Stomach (tissue), 19 donors: ENCODE measurements at places on chromosomes 12 and 14.
A peak's percentile ranks its signal among the peaks of the same experiment; 100 is the strongest.

- no peak for DNase-seq
Measured at GRCh38 chr14:23259426-23259825, 21.7 kb downstream of the RNF212B start.

DNA sequence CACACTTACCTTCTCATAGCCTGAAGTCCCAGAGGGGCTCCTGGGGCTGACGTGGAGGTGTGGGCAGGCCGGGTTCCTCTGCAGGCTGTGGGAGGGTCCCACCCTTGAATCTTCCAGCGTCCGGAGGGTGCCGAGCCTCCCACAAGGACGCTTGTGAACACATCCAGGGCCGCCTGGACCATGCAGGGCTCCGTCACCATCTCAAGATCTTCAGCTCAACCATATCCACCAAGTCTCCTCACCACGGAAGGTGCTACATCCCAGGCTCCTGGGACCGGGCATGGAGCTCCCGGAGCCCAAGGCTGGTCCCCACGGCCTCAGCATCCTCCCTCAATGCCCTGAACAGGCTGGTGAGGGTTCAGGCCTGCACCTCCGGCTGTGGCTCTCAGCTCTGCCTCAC, 10.7 kb upstream of the FBRSL1 start:
- DNase-seq: no peak

DNA sequence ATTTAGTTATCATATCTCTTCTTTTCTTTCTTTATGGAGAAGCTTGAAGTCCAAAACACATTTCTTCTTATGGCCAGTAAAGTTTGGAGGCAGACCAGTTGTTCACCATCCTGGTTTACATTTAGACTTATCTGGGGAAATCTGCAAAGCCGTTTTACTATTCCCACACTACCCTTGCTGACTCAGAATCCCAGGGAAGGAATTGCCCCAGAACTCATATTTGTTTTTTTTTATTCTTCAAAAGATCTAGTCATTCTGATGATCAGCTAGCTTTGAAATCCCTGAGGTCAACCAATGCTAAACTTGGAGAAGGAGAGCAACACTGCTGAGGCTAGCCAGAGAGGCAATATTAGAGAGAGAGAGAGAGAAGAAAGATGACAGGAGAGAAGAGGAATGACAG, 12.3 kb upstream of the LMO3 start:
- DNase-seq: no peak

- DNase-seq: peak; percentile 65
Measured at GRCh38 chr14:74913986-74914573, 9.0 kb downstream of the RPS6KL1 start.

DNA sequence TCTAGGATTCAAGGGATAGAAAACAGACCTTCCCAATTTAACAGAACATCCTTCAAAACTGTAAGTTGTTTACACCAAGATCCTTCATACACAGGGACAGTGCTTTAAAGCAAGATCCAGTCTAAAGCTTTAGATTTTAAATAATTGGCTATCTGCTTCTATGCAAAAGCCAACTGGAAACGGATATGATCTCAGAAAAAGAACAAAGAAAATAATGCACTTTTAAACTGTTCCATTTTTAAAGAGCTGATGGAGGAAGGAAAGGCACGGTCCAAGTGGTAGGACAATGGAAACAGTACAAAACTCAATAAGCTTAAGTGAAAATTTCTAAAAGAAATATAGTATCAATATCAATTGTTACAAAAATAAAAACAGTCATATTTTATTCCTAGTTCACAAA, 27.7 kb downstream of the LRP6 start:
- no peak for DNase-seq

- DNase-seq: no peak
Measured at GRCh38 chr14:77926942-77927341, 127.0 kb downstream of the ADCK1 start.

GRCh38 chr12:53492188-53492587, 7.1 kb downstream of the MAP3K12 start:
- peak; percentile 42 for DNase-seq

DNA sequence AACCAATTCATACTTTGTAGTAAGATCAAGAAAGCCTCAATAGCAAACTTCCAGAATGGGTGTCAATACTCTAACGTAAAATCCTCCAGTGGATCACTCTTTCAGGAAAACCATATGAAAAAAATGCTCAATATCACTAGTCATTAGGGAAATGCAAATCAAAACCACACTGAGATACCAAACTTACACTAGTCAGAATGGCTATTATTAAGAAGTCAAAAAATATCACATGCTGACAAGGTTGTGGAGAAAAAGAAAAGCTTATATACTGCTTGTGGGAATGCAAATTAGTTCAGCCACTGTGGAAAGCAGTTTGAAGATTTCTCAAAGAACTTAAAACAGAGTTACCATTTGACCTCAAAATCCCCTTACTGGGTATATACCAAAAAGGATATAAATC, 49.5 kb upstream of the ATXN7L3B start:
- DNase-seq: no peak

DNA sequence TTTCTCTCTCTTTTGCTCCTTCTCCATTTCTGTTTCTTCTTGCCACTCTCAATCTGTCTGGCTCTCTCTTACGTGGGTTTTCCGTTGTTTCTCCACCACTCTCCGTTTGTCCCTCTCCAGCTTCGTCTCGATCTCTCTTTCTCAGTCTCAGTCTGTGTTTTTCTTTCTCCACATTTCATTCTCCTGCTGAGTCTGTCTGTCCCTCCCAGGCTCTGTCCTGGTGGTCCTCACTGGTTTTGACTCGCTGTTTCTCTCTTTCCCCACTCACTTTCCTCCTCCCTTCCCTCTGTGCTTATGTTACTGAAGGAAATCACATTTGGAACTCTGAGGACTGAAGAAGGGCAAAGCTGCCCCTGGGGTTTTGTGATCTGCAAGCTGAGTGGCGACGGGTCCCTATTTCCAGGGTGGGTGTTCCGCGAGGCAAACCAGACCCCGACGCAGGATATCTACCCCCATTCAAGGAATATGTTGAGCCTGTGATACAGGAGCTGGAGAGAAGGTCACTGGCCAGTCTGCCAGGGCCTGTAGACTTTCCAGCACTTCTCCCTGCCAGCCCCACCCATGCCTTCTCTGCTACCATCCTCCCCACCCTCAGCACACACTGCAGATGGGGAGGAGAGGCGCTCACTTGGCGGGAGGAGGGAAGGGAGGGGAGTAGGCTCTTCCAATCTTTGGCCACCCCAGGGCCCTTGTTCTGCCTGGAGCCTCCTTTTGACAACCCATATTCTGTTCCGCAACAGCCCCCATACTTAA, 102.7 kb upstream of the MAP1LC3B2 start:
- DNase-seq: peak; percentile 40

GRCh38 chr12:6326316-6327228, 15.3 kb downstream of the TNFRSF1A start:
- peak; percentile 46 for DNase-seq

GRCh38 chr12:4448371-4448940, 2.8 kb upstream of the FGF6 start:
- no peak for DNase-seq

- DNase-seq: no peak
Measured at GRCh38 chr14:55333711-55334485, 62.7 kb downstream of the FBXO34 start.

- DNase-seq: no peak
Measured at GRCh38 chr14:52052288-52052943, 16.4 kb downstream of the NID2 start.

DNA sequence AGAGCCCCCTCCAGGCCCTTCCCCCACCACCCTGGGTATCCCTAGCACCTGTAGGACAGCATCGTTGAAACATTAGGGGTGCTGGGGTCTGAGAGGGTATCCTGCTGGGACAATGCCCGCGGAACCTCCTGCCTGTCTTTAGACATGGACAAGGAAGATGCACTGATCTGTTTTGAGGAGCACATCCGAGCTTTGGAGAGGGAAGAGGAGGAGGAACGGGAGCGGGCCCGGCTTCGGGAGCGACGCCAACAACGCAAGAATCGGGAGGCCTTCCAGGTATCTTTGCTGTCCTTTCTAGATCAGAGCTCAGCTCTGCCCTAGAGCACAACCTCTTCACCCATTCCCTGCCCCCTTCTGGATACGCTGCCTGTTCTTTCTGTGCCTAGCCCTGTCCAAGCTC, 13.2 kb downstream of the PRPF40B start:
- no peak for DNase-seq

DNA sequence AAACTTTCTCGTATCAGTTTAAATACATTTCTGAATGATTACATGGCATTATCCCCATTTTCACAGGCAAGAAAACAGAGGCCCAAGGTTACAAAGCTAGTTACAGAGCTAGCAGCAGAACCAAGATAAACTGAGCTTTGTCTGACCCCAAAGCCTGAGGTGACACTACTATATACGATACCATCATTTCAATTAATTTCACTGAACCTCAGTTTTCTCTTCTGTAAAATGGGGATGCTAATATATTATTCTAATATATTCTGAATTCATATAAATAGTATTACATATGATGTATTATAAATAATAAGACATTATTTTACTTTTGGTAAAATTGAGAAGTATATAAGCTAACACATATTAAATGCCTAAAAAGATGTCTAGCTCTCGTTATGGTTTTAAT, 143.3 kb downstream of the NRXN3 start:
- DNase-seq: no peak

DNA sequence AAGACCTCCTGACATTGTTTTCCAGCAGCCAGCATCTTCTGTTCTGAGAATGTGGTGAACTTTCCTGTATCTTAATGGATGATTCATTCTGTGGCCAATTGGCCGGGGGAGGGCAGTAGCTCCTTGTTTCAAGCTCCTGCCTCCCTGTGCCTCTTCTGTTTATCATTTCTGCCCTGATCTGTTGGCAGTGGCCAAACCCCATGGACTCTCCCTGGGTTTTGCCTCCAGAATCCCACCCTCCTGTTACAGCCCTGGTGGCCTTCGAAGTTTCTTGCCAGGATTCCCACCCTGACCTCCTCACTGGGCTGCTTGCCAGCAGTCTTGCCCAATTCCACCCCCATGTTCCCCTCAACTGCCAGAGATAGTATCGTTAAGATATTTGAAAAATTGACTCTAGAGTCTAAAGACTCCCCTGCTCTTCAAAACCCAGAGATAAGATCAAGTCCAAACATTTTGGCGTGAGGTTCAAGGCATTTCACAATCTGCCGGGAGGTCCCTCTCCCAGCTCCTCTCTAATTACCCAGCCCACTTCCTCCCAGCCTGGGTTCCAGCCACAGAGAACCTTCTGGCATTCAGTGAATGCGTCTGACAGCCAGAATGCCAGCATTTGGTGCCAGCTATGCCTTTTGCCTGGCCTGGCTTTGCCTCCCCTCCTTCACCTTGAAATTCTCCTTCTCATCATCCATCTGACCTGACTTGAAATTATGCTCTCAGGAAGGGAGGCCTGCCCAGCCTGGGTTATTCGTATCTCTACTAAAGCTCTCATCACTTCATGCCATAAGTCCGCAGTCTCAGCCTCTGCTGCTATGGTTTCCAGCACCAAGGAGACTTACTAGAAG, 37.7 kb upstream of the TXNRD1 start:
- peak; percentile 38 for DNase-seq

DNA sequence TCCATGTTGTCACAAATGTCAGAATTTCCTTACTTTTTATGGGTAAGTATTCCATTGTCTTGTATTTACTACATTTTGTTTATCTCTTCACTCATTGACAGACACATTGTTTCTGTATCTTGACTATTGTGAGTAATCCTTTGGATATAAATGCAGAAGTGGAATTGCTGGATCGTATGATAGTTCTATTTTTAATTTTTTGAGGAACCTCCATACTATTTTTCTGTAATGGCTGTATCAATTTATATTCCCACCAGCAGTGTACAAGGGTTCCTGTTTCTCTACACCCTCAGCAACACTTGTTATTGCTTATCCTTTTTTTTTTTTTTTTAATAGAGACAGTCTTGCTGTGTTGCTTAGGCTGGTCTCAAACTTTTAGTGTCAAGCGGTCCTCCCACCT, 3.5 kb upstream of the KICS2 start:
- DNase-seq: no peak

DNA sequence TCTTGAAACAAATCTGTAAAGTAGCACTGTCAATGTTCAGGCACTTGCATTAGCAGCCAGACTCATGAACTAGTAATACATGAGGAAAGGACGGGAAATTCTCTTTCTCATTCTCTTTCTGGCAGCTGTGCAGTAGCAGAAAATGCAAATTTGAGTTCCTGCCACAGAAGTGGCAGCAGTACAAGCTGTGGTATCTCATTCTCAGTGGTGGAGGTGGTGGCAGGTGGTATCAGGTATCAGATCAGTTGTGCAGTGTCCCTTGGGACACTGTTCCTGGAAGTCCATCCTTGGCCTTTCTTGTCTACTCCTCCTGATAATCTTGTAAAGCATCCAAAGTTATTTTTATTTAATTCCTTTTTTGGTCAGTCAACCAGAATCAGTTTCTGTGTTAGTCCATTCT, 103.0 kb downstream of the C12orf42 start:
- DNase-seq: no peak

DNA sequence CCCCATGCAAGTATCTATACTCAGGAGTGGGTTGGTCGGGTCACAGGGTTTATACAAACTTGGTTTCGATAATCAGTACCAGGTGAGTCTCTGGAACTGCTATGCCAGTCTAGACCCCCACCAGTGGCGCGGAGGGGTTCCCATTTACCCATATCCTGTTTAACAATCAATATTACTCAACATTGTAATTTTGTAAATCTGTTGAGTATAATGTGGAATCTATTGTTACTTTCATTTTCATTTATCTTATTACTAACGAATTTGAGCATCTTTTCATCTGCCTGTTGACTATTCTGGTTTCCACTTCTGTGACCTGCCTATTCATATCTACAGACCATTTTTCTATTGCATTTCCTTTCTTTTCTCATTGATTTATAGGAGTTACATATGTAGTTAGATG, 275.2 kb upstream of the CRY1 start:
- no peak for DNase-seq

DNA sequence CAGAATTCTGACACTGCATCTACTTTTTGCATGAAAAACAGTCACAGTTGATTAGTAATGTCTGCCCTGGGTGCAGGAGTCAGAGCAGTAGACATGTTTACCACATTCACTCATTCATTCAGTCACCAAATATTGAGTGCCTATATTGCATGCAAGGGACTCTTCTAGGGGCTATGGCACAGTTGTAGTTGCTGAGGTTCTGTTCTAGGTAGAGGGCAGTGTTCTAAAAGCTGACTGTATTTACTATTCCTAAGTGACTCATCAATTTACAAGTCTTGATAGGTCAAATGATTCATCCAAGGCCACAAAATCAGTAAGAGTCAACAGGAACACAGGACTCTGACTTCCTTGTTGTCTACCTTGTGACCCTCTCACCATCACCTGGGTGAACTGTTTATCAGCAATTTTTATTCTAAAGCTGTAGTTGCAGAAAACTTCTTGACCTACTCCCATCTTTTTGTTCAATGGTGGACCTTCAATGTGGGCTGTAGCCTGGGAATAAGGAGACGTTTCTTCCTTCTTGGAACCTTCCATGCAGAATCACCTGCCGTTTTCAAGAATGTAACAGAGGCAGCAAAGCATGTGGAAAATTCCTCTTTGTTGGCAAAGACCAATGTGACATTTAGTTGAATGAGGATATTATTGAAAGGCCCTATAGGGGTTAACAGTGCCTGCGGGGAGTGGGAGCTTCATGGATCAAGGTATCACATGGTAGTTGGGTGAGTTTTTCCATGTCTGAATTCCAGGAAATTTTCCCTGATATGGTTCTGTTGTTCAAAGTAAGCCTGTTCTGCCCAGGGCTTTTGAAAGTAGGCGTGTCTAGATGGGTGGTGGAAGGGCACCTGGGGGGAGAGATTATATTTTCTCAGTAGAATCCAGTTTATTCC, 223.2 kb downstream of the KTN1 start:
- DNase-seq: peak; percentile 63

- DNase-seq: peak; percentile 89
Measured at GRCh38 chr14:104820669-104821228, 19.8 kb downstream of the ZBTB42 start.
